Activated CD4-positive, alpha-beta T cell treated with anti-CD3 and anti-CD28 coated beads, Interleukin-2, Interleukin-6, amounts not matched to agents 100 ng/mL and 50 ng/mL, durations not matched to agents 16 hours and 8 hours (primary cell): ENCODE measurements at places on chromosomes 7 and 10.

DNA sequence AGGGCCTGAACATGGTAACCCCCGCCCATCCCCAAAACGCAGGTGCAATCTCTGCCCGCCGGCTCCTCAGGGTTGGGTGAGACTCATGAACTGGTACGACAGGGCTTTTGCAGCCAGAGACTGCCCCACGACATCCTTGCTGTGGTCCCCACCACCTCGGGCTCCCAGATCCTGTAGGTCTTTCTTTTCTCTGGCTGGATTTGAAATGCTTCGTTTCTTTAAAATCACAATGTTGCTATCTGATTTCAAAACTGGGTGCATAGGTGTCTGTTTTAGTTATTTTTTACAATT, 21.9 kb downstream of the WDR86 start:
- DNase-seq, result no peak

DNA sequence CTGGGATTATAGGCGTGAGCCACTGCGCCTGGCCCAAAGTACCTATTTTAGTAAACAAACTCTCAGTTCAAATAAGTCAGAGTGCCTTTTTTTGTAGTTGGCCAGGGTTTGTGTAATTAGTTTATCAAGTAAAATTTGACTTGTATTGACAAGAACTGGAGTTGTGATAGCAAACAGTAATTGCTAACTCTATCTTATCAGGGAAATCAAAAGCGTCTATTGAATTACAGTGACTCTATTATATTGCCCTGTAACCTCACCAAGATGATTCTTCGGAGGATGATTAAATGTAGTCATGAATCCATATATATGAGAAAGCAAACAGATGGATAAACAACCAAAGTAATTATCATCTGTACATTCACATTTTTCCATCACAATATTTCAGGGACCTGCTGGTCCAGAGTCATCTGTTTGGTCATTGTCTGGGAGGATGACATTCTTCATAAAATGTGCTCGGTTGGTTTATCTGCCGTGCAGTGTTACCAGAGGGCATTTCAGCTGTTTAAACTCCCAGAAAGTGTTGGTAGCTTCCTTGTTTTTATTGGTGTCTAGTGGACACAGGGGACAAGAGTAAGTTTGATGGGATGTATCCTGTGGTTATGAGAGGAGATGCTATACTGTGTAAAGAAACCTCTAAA, 35.6 kb downstream of the DOCK1 start:
- DNase-seq, result no peak

DNA sequence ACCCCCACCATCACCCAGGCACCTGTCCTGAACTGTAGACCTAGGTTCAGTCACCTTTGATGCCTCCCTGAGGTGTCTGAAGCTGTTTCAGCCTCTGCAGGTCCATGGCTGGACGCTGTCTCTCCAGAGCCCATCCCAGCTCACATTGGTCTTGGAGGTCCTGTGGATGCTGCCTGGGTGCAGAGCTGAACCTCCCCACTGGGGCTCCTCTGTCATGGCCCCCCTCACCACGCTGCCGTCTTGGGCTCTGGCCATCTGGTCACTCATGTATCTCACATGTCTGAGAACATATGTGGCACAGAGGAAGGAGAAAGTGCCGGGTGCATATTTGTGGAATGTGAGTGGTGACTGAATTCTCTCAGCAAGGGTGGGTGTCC, 108.9 kb downstream of the NKX6-2 start:
- DNase-seq, result no peak

DNA sequence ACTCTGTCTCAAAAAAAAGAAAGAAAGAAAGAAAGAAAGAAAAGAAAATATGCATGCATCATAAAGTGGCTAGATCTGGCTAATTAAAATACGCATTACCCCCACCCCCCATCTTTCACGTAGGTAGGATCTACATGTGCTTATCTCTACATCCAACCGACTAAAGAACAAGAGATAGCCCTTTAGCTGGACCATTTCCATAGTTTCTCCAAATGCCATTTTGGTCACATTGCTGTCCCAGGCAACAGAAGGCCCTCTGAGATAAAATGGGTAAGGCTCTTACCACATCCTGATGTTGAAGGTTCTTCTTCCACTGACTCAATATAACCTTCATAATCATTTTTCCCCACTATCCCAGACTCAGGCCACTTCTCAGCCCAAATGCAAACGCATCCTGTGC, 31.5 kb downstream of the PIK3AP1 start:
- no peak for DNase-seq

- peak; percentile 54 for DNase-seq
Measured at GRCh38 chr7:121366852-121367431, 29.2 kb downstream of the FAM3C start.

GRCh38 chr10:53701213-53701612, 928.6 kb upstream of the MBL2 start:
- no peak for DNase-seq

DNA sequence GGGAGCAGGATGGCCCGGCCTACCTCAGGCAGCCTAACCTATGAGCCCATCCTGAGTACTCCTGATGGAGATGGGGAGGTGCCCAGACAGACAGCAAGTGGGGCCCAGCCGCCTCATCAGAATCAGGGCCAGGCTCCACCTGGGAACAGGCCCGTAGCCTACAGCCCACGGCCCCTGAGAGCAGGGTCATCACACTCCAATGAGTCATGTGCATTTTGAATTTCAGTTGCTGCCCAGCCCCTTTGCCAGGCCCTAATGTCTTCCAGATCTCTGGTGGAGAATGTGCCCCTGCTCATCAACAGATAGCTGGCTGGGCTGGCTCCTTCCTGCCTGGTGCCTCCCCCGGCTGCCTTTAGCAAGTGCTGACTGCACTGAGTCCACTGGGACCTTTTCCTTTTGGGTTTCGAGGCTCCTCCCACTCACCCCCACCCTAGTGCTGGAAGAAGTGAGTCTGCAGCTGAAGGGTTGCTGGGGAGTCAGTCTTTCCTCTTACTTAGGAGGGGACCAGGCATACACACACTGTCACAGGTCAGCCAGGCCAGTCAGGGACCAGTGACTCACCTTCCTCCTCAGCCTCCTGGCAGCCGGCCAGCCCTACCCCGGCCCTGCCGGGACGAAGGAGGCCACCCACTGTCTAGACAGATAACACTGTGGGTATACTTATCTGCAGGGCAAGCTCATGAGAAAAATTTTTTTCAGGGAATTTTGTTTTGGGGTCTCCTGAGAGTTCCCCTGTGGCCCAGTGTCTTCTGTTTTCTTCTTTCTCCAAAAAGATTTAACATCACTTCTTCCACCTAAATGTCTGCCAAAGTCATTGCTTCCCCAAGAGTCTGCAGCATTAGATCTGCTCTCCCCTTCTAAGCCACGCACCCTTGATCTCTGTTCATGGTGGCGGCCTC, 9.1 kb upstream of the ASIC3 start:
- peak; percentile 62 for DNase-seq

GRCh38 chr10:78579995-78580394, 488.8 kb upstream of the ZMIZ1 start:
- DNase-seq, result no peak

DNA sequence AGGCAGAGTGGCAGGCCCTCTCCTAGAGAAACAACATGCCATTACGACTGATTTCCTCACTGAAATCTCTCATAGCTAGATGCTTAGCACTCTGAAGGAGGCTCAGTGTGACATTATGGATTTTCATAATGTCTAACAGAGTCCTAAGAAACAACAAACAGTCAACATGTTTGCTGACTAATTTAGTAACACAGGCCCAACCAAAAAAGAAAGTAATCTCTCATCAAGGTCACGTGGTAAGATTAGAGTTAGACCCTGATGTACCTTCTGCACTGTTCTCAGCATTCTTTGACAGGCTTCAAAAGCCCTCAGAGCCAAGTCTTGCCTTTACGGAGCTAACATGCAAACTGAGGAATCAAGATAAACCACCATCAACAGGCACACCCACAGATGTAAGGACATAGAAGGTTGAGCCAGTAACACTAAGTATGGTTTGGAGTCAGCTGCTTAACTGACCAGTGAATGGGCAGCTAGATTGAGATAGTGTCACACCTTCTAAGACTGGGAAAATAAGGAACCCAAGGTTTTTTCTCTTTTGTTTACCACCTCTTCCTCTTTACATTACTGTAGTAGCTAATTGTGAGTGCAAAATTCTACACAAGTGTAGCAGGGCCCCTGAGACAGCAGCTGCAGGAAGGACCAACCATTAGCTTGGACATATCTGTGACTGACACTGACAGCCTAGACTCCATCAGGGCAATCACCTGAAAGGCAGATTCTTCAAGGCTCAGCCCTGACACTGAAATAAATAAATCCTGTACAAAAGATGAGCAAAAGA, 15.3 kb upstream of the KCNIP2 start:
- DNase-seq, result peak; percentile 74

DNA sequence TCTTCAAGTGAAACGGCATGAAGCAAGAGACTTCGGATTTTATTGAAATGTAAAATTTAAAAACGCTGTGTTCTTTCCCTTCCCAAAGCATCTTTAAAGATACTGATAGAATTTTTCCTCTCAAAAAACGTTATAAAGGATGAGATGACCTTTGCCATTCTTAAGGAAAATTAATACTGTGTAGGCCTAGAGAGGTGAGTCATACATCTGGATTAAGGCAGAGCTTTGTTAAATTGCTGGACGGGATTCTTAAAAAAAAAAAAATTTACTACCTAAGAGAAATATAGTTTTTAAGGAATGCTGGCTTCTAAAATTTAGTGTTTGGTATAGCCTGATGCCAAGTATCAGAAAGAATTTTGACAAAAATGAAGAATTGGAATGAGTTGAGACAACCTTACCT, 6.3 kb upstream of the HBP1 start:
- DNase-seq, result no peak
